ENCODE measurements at places on chromosomes 7 and 10.

GRCh38 chr7:109955986-109956385, 1134.9 kb upstream of the LRRN3 start:
- ATAC-seq: no peak

GRCh38 chr10:89279421-89279869, 22.4 kb upstream of the IFIT2 start:
- ATAC-seq: no peak

DNA sequence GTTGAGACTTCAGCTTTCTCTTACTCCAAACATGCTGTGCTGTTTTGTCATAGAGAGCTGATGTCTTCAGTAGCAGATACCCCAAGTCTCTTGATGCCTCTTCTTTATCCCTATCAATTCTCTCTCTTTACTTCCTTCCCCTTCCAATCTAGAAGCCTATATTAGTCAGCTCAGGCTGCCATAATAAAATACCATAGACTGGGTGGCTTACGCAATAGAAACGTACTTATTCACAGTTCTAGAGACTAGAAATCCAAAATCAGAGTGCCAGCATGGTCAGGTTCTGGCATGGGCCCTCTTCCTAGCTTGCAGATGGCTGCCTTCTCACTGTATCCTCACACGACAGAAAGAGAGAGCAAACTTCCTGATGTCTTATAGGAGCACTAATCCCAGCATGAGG, 9.0 kb upstream of the GARS1 start:
- no peak for ATAC-seq

- peak; percentile 57 for ATAC-seq
Measured at GRCh38 chr10:100998991-100999741, 442 bp upstream of the LZTS2 start.

GRCh38 chr7:115060095-115060870, 138.4 kb downstream of the MDFIC start:
- no peak for ATAC-seq

DNA sequence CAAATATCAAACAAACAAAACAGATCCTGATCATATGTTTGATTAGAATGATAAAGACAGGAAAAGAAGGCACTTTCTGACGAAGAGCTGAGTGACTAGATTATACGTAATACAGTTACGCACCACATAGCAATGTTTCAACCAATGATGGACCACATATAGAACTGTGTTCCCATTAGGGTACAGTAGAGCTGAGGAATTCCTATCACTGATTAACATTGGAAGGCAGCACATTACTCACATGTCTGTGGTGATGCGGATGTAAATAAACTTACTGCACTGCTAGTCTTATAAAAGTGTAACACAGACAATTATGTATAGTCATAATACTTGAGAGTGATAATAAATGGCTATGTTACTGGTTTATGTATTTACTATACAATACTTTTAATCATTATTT, 98.3 kb downstream of the PTN start:
- no peak for ATAC-seq

- ATAC-seq: no peak
Measured at GRCh38 chr10:93579985-93580711, 13.7 kb downstream of the FFAR4 start.

- ATAC-seq: peak; percentile 60
Measured at GRCh38 chr7:140899883-140900282, 24.8 kb downstream of the BRAF start.

DNA sequence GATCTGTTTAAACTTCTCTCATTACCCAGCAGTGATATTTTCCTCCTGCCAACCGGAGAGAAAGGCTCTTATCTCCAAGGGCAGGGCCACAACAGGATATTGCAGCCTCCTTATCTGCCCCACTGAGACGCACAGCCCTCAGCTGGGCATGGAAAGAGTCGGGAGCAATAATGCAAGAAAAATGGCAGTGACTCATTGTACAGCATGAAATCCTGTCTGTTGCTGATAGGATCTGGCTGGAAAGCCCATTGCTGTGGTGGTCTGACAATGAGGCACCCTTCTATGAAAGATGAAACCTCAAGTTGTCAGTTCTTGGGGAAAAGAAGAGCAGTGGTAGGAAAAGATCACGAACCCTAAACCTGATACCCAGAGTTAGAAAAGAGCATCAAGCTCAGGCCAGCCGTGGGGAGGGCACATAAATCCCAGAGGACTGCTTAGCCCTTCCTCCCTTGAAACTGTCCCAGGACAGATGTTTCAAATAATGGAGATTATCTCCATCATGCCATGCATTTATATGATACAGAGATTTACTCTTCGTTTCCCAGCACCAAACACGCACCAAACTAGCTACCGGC, 47.0 kb upstream of the FIGNL1 start:
- peak; percentile 76 for ATAC-seq

DNA sequence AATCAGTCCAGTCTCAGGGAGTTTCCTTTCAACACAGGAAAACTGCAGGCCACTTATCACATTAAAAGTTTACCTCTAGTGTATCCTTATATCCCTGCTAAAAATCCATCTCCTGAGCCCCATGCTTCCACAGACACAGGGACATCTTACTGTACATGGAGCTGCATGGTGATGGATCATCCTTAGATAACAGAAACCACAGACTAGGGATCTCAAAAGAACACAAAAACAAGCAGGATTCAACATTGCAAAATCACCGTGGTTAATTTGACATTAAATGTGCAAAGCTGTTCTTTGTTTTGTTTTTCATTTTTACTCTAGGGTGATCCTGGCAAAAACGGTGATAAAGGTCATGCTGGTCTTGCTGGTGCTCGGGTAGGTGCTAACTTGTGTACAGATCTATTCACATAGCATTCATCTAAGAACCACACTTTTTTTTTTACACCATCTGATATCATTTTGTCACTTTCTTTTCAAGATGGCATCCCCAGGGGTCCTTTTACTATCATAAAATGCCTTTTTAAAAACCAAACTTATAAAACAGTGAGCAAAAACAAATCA, 18.1 kb downstream of the COL1A2 start:
- ATAC-seq: no peak

- ATAC-seq: peak; percentile 48
Measured at GRCh38 chr7:130733931-130734814, at the start of gene KLF14. TSS of gene KLF14 (minus strand) at chr7:130734207. CDS start at chr7:130734033, 174 bp downstream.

DNA sequence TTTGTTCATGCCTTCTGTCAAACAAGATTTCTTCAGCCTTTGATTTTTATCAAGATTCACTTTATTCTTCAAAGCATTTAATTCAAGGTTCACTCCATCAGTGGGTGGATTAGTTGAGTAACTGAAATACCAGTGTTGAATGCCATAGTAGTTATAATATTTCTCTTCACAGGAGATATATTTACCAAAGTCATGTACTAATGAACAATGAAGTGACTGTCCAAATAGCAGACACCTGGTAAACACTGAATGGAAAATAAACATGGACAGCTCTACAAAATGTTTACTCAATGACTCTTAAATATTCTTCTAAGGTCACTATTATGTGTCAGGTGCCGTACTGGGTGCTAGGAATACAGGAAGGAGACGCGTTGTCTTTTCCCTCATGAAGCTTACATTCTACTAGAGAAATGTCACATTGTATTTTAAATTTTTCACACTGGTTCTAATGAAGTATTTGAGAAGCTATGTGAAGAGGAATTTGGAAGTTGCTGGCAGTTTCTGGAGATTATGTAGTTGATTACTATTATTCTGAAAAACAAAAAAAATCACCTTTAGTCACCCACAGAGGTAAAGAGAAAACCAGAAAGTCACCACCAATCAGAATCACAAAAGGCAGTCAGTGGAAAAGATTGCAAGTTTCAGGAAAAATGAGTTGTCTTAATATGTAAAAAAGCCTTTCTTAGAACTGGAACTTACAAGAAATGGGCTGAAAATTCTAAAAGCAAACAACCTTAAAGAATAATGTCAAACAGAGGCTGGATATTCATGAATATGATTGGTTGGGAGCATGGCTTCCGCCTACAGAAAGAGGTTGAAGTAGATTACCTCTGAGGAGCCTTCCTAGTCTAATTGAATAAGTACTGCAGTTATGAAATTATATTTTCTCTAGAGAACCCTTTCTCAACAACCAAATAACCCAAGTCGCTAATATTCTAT, 84.5 kb downstream of the RTKN2 start:
- ATAC-seq: no peak

DNA sequence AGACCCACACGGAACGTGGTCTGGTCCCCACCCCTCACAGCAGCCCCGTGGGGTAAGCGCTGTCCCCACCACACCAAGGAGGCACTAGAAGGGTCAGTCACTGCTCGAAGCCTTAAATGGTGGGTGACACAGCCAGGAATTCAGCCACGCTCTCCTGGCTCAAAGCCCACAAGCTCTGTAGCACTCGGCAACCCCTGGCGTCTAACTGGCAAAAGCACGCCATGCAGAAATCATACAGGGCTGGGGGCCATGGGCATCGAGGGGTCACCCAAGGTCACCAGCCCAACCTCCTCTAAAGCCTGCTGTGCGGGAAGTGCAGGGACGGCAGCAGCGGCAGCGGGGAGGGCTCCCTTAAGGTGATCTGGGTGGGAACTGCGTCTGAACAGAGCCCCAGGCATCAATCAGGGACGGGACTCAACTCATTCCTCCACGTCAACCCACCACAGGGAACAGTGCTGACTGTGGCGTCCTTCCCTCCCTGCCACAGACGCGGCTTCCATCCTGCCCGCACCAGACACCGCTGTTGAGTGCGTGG, 7.8 kb downstream of the GPER1 start:
- peak; percentile 11 for ATAC-seq

GRCh38 chr10:44934416-44935200, 23.5 kb downstream of the TMEM72 start:
- no peak for ATAC-seq

DNA sequence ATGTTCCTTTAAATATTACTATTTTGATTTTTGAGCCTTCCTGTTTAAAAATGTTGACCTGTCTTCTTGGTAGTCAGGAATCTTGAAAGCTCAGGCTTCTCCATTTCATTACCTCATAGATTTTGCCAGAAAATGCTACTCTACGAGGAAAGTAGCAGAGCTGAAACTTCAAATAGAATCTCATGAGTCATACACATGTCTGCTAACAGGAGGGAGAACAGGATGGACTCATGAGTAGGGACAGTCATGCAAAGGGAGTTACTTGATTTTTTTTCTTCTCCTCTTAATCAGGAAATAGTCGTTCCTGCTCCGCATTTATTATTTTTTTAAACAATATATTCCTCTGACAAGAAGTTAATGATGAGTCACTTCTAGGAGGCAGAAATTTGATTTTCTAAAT, 37.0 kb upstream of the MINDY3 start:
- peak; percentile 64 for ATAC-seq

DNA sequence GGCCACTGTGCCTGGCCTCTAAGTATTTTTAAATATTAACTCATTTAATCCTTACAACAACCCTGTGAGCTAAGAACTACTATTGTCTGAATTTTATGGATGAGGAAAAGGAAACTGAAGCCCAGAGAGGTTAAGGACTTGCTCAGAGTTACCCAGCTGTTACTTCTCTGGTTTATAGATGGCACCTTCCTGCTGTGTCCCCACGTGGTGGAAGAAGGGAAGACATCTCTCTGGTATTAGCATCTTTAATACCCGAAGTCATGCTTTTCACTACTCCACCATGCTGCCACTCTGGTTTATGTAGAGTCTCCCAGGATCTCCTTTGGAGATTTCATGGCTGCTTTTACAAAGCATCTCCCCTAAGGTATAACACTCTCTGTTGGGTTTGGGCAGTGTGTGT, 105.5 kb upstream of the MKLN1 start:
- no peak for ATAC-seq

- peak; percentile 83 for ATAC-seq
Measured at GRCh38 chr10:84352251-84352842, 24.0 kb downstream of the CCSER2 start.

DNA sequence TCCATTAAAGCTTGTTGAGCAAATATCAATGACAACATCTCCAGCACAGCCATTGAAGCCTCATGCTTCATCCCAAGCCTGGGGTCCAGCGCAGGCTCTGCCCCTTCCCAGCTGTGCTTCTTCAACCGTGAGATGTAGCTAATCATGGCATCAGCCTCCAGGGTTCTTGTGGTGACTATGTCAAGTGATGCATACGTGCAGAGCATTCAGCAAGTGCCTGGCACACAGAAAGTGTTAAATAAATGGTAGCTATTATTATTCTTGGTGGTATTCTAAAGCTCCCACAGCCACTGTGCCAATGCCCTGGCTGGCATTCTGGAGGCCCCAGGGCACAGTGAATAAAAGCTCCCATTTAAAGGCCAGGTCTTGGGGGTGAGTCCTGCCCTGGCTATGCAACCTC, 146.6 kb downstream of the WDR11 start:
- ATAC-seq: no peak

- ATAC-seq: peak; percentile 93
Measured at GRCh38 chr10:30359373-30360206, 10.5 kb upstream of the MTPAP start.

DNA sequence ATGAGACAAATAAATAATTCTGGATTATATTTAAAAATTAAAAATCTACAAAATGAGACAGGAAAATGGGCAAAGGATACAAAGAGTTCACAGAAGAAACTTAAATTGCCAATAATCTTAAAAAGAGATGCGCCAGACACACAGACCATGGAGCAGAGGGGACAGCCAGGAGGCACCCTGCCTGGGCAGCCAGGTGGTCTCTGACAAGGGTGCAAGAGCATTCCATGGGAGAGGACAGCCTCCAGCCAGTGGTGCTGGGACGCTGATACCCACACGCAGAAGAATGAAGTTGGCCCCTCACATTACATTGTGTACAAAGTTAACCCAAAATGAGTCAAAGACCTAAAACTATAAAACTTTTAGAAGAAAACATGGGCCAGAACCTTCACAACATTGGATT, 106.3 kb downstream of the NKX6-2 start:
- ATAC-seq: no peak
